ENCODE measurements at places on chromosomes 16 and 17. TPM values are rescaled to one million over a fixed set of nuclear protein-coding genes. Genes with fewer than 3 reads are reported as not detected.
A peak's percentile ranks its signal among the peaks of the same experiment; 100 is the strongest.

- H3K27me3 ChIP-seq: no peaks in the 10 kb centered on the region
- H3K36me3 ChIP-seq: no peaks in the 10 kb centered on the region
- no peak overlapping the region for H3K27ac ChIP-seq
- H3K4me3 ChIP-seq: no peak overlapping the region
- H3K4me1 ChIP-seq: peaks cover 24% of the 10 kb centered on the region
- DNase-seq: no peak
Observed at GRCh38 chr17:8703001-8703400, 41.6 kb downstream of the CCDC42 start.

DNA sequence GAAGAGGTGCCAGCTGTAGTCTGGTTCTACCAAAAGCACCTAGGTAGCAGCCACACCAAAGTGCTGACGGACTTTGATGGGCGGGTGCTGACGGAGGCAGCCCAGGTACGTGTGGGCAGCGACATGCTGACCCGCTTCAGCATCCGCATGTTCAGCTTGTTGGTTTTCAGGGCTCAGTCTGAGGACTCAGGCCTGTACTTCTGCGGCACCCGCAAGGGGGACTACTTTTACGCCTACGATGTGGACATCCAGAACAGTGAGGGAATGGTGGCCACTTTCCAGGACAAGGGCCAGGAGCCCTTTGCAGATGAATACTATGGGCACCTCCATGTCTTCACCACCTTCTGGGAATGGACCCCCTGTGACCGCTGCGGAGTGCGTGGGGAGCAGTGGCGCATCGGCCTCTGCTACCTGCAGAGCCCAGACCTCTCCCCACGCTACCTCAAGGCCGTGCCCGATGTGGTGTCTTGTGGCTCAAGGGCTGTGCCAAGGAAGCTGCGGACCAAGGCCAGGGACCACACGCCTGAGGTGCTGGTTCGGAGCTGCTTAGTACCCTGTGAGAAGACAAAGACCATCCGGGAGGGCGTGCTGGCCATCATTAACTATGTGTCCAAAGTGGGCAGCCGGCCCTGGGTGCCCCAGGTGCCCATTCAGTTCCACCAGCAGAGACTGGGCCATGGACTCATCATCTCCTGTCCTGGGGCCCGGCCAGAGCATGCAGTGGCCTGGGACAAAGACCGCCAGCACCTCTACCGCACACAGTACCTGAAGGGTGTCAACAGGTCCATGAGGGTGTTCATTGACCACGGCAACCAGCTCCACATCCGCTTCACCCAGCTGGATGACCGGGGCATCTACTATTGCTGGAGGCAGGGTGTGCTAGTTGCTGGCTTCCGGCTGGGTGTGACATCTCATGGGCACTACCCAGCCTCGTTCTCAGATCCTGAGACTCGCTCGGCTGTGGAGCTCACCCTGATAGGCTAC is 5.0 kb upstream of the EFTUD2 start:
- no peaks in the 10 kb centered on the region for H3K36me3 ChIP-seq
- DNase-seq: no peak
- no peak overlapping the region for H3K27ac ChIP-seq
- no peaks in the 10 kb centered on the region for H3K4me1 ChIP-seq
- peaks cover 8% of the 10 kb centered on the region for H3K27me3 ChIP-seq
- H3K4me3 ChIP-seq: no peak overlapping the region

Gene CIBAR2
- 4.9 TPM for total RNA-seq

Gene KIF2B
- total RNA-seq: not detected

- no peak overlapping the region for H3K4me3 ChIP-seq
- H3K4me1 ChIP-seq: peaks cover 41% of the 10 kb centered on the region
- H3K27me3 ChIP-seq: no peaks in the 10 kb centered on the region
Observed at GRCh38 chr17:72687886-72688285, 404.6 kb downstream of the SLC39A11 start.

GRCh38 chr17:29615492-29616299 is 7.0 kb downstream of the CORO6 start:
- DNase-seq: peak; percentile 83
- peak overlapping the region; percentile 85 for H3K4me3 ChIP-seq
- H3K27me3 ChIP-seq: peaks cover 52% of the 10 kb centered on the region
- peaks cover 3% of the 10 kb centered on the region for H3K36me3 ChIP-seq
- H3K4me1 ChIP-seq: no peaks in the 10 kb centered on the region
- H3K27ac ChIP-seq: peak overlapping the region; percentile 76

Gene GNAO1
- 20.1 TPM for total RNA-seq

Gene ZNF689
- total RNA-seq: 14.9 TPM

DNA sequence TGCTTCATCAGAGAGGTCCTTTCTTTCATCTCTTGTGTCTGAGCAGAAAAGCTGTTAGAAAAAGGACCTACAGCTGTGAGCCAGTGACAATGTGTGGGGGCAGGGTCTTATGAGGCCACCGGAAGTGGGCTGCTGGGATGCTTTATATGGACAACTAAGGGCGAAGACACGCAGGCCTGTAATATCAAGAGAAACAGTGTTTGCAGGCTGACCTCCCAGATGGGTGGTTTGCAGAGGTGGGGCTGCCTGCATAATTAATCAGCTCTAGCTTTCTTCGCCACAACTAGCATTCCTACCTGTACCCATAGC is 30.4 kb upstream of the SALL1 start:
- H3K27ac ChIP-seq: no peak overlapping the region
- H3K27me3 ChIP-seq: peaks cover 36% of the 10 kb centered on the region
- peaks cover 28% of the 10 kb centered on the region for H3K4me1 ChIP-seq
- no peaks in the 10 kb centered on the region for H3K36me3 ChIP-seq

All from type B pancreatic cell (in vitro differentiated cells).